ENCODE measurements at places on chromosomes 6 and 20.

- DNase-seq = no peak
Measured at GRCh38 chr20:24696396-24696795, 227.0 kb downstream of the SYNDIG1 start.

GRCh38 chr20:46171476-46171875 is 53.4 kb downstream of the CD40 start:
- no peak for DNase-seq

GRCh38 chr20:25052255-25053194 is 5.4 kb downstream of the ACSS1 start:
- no peak for DNase-seq

DNA sequence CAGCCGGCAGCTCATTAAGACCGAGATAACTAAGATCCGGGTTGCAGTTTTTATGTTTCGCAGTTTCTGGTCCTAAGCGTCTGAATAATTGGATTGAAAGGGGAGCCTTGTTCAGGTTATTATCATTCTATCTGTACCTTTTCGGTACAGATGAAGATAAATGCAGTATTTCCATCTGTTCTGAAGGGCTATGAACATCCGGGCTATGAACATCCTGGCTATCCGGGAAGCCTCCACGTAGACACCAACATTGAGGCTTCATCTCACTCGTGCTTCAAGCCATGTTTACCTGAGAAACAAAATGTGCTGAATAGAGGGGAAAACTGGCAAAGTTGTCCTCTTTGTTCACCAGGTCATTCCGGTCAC is 399 bp upstream of the REPS1 start:
- no peak for DNase-seq

- no peak for DNase-seq
Measured at GRCh38 chr20:42406826-42407225, 782.9 kb downstream of the PTPRT start.

DNA sequence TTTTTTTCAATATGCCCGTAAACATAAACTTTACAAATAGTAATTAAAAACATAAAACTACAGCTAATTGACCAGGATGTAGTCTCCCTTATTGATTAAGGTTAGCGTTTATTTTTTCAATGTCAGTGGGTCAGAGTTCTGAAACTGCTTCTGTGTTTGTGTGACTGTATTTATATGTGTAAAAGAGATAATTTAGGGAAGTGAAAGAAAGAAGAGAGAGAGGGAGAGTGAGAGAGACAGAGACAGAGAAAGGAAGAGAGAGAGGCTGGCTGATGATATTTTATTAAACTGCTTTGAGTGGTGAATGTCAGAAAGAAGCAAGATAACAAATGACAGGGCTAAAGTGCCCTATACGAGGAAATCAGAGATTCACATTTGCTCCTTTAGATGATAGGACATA is 266.1 kb upstream of the PTCHD4 start:
- DNase-seq = no peak

GRCh38 chr6:63346217-63346835 is 26.5 kb upstream of the LGSN start:
- no peak for DNase-seq

DNA sequence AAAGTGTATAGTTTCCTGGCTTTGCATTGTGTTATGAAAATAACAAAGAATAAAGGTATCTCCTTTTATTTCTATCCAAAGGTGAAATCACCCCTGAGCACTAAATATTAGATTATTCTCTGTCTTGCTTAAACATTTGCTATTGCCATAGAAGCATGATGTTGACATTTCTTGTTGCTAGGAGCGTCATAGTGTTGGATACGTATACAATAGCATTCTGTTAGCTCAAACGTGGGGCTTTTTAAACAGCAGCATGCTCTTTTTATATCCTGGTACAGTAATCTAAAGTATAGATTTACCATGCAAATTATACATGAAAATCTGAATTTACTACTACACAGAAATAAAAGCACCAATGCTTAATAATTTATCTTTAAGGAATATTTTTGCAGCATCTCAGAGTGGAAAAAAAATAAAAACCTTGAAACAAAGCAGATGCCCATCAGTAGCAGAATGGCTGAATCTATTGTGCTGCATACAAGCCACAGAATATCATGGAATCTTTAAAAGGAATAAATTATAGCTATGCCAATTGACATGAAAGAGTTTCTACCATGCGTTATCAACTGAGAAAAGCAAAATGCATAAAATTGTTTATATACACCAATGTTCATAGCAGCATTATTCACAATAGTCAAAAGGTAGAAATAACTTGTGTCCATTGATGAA is 9.6 kb upstream of the HSF2 start:
- no peak for DNase-seq

GRCh38 chr6:148244217-148244935 is 98.3 kb upstream of the SASH1 start:
- DNase-seq = no peak

- no peak for DNase-seq
Measured at GRCh38 chr6:137424251-137424650, 69.9 kb downstream of the OLIG3 start.

- peak; percentile 66 for DNase-seq
Measured at GRCh38 chr6:157974341-157974894, 7.2 kb upstream of the SYNJ2 start.

- DNase-seq = no peak
Measured at GRCh38 chr6:46652232-46652602, 401 bp downstream of the CYP39A1 start.

DNA sequence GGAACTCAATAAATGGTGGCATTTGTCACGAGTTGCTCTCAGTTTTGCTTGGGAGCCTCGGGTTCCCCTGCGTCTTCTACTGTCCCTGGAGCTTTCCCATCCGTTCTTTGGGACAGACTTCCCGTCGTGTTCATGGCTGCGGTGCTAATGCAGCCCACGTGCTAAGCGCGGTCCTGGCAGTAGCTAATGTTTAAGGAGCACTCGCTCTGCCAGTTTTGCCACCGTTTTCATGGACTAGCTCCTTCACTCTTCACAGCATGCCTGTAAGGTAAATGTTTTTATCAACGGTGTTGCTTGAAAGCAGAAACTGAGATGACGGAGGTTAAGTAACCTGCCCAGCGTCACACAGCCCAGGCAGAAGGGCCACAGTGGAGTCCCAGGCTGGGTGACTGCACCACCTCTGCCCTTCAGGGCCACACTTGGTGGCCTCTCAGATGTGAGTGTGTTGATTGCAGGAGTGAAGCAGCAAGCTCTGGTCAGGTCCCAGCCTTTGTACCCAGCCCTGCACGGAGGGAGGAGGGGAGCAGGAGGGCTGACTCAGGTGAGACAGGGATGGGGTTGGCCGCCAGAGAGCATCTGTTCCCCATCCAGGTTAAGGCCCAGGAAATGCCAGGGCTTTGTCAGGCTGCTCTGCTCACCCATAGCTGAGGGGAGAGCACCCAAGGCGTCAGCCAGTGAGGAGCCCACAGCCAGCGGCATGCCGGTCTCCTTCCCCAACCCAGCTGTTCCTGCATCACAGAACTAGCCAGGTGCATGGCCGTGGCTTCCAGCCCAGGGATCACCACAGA is 181.8 kb downstream of the ZMYND8 start:
- no peak for DNase-seq

DNA sequence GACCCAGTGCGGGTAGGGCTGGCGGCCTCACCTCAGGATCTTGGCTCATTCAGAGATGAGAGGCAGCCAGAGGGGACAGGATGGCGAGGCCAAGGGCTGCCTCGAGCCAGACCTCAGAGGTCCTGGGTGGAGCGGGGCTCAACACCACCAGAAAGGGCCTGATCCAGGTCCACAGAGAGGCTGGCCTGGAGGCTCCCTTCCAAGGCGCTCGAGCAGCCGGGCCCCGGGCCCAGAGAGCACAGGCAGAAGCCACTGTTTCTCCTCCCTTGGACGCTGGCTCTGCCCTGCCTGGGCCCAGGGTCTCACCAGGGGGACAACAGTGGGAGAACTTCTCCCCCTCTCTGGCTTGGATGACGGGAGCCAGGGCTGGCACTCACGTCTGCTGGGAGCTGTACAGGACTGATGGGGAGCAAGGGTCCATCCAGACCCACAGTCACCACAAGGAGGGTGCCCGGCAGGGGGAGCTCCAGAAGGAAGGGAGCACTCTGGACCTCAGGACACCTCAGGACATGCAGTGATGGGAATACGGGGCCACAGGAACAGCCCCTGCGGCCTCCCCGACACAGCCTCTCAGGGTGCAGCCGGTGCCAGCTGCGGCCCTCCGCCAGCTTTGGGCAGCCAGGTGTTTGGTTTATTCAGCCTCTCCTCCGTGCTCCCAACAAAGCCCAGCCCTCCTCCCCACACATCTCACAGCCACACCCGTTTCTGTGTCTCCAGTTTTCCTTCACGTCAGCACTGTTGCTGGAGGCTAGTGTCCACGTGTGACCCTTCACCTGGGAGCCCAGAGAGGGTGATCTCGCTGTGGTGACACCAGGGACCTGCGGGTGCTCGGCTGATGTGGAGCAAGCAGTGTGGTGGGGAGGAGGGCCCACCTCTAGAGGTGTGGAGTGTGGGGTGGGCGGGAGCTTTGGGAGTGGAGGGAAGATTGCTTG is 8.7 kb downstream of the RPS21 start:
- DNase-seq = no peak

GRCh38 chr6:22091424-22091948 is 205.3 kb downstream of the PRL start:
- no peak for DNase-seq

DNA sequence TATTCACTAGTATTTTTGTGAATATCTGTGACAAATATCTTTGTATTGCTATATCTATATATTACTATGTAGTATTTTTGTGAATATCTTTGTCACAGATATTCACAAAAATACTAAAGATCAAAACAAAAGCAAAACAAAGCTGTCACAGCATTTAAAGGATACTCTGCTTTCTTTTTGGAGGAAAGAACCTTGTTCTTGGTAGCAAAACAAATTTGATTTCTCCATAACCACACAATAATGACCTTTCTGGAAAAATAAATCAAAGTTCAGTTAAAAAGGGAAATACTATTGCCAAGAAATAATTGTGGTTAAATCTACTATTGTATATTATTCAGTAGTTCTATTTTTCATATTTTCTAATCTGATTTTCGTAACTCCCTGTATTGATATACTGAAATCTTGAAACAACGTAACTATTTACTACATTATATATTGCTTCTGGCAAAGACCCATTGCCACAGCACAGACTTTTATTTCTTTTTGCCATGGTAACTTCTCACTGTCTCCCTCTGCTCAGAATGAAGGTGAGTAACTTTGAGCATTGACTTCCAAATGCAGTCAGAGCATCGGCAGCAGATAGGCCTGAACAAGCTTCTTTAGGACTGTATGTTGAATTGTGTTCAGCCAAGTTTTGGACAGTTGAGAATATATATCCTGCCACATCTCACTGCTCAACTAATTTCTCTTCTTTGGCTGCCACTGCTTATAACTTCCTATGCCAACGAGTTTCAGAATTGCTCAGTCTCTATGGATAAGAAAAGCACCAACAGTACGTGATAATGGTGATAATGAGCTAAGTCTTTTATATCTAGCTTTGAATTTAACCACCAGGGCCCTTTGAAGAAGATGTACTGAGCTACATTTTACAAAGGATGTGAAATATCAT is 1097.2 kb upstream of the GJE1 start:
- no peak for DNase-seq

DNA sequence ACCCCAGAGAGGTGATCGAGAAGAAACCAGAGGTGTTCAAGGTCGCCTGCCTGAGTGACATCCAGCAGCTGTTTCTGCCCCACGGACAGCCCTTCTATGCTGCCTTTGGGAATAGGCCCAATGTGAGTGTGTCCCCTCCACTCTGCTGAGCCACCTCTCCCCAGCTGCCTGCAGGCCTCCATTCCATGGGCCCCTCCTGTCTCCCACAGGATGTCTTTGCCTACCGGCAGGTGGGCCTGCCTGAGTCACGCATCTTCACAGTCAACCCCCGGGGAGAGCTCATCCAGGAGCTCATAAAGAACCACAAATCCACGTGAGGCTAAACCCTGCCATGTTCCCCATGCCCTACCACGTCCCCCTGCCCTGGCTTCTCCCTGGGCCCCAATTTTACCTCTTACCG is 8.4 kb downstream of the EMILIN3 start:
- DNase-seq = no peak

DNA sequence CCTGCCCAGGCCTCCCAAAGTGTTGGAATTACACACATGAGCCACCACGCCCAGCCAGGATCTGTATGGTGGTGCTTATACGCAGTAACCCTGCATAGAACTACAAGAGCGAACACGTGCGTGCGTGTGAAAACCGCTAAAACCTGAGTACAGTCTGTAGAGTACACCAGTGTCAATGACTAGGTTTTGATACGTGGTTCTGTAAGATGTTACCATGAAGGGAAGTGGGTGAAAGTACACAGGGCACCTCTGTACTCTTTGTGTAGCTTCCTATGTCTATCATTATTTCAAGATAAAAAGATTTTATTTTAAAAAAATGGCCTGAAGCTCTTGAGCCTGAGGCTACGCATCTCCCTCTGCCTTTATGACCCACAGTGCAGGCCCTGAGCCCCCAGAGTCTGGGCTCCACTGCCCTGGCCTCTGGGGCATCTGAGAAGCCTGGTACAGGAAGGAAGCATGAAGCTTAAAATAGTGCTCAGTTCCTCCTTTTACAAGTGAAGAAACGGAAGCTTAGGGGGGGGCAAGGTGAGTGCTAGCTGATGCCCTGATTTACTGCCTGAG is 21.6 kb downstream of the LY86 start:
- DNase-seq = no peak

- peak; percentile 37 for DNase-seq
Measured at GRCh38 chr6:142376800-142377496, 75.1 kb downstream of the ADGRG6 start.

- DNase-seq = no peak
Measured at GRCh38 chr6:170040115-170040500, 250.8 kb downstream of the DLL1 start.

- DNase-seq = no peak
Measured at GRCh38 chr6:94041945-94042709, 622.8 kb upstream of the EPHA7 start.

GRCh38 chr6:14428269-14428668 is 310.7 kb downstream of the CD83 start:
- no peak for DNase-seq

- no peak for DNase-seq
Measured at GRCh38 chr20:11008444-11009033, 334.7 kb upstream of the JAG1 start.

DNA sequence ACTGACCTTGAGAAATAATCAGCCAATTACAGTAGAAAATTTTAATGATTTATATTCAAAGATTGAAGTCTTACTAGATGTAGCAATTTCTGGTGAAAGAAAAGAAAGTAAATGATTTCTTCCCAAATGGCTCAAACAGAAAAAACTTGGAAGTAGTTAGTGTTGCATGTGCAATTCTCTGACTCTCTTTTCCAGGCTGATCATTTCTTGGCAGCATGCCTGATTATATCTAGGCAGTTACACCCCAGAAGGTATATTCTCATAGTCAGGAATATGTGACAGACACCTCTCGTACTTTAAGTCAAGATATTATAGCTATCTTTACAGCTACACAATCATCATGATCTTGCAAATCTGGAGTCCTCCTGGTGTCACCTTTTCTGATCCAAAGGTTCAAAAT is 122.9 kb downstream of the PDE7B start:
- DNase-seq = peak; percentile 21

- no peak for DNase-seq
Measured at GRCh38 chr6:145153495-145153894, 581.8 kb downstream of the EPM2A start.

- no peak for DNase-seq
Measured at GRCh38 chr6:122393351-122393896, 6.0 kb upstream of the HSF2 start.
